ENCODE measurements at places on chromosomes 11 and 22.

- DNase-seq, result no peak
These were observed 678.7 kb downstream of the BRD1 start for GRCh38 chr22:49148895-49149418.

- no peak for DNase-seq
These were observed 53.7 kb downstream of the IGF2 start for GRCh38 chr11:2085251-2086066.

- no peak for DNase-seq
These were observed 401.1 kb downstream of the SHANK2 start for GRCh38 chr11:70851308-70851707.

GRCh38 chr11:111183706-111184105, 61.8 kb upstream of the POU2AF2 start:
- DNase-seq, result no peak

DNA sequence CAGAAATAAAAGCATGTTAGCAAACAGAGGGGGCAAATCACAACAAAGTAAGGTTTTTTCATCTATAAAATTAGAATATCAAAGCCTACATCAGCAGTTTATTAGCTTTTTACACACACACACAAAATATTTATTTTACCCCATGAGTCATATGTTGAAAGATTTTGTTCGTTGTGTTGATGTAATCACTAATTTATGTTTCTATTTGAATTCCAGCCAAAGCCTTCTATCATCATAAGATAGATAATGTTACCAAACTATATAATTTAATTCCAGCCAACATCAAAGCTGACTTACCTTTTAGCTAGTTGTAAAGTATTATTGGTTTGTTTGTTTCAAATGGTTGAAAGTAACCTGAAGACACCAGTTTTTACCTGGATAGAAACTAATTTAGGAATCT, 458.0 kb upstream of the ARHGAP42 start:
- DNase-seq, result no peak

- DNase-seq, result no peak
These were observed 99.1 kb upstream of the CHRM4 start for GRCh38 chr11:46490666-46491065.

- no peak for DNase-seq
These were observed 149.6 kb upstream of the MTNR1B start for GRCh38 chr11:92819830-92820229.

- DNase-seq, result no peak
These were observed 167.9 kb upstream of the B3GAT1 start for GRCh38 chr11:134579724-134580609.

- no peak for DNase-seq
These were observed 60.9 kb upstream of the EIF3D start for GRCh38 chr22:36589856-36590255.

DNA sequence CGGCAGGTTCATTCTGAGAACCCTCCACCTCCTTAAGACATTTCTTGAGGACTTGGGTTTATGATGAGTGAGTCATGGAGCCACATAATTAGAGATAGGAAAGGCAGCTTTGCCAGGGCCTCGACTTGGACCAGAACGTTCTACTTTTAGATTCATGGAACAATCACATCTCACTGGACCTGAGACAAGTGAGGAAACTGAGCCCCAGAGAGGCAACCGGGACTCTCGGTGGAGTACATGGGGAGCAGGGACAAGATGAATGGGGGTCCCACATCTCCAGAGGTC, 59.5 kb downstream of the LINC01488 start:
- no peak for DNase-seq

GRCh38 chr22:46966495-46966845, 204.0 kb downstream of the TBC1D22A start:
- DNase-seq, result no peak

GRCh38 chr22:20106849-20107237, 9.1 kb upstream of the RANBP1 start:
- DNase-seq, result no peak

DNA sequence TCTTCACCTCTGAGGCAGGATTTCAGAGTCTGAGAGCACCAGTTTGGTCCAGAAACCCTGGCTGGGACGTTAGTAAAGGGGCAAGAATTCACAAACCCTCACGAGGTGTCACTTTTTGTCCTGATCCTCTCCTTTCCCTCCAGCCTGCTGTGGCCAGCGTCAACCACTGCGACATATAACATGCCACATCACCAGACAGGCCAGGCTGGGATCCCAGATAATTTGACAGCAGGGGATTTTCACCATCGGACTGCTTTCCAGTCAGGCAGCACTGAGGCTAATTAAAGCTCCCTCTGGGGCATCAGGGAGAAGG, 36.8 kb upstream of the RBFOX2 start:
- no peak for DNase-seq

DNA sequence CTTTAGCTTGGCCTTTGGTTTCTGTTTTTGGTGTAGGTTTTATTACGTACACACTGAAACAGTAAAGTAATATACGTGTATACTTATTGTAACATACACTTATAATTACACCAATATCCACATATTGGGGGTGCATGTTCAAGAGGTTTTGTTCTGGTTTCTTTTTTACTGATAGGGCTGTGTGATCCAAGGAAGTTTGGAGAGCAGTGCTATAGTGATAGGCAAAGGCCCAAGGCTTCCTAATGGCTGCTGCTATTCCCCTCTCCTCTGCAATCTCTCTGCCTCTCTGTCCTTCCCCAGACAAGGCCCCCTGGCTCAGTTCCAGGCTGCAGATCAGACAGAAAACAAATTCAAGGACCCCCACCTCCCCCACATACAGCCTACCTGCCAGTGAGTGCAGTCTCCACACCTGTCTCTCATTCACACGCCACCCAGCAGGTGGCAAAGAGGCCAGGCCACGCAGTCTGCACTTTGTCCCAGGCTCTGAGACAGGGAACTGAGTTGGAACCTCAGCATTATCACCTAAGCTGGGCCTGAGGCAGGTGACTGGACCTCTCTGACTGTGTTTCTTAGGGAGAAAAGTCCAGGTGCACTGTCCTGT, 15.1 kb downstream of the TMEM184B start:
- no peak for DNase-seq

DNA sequence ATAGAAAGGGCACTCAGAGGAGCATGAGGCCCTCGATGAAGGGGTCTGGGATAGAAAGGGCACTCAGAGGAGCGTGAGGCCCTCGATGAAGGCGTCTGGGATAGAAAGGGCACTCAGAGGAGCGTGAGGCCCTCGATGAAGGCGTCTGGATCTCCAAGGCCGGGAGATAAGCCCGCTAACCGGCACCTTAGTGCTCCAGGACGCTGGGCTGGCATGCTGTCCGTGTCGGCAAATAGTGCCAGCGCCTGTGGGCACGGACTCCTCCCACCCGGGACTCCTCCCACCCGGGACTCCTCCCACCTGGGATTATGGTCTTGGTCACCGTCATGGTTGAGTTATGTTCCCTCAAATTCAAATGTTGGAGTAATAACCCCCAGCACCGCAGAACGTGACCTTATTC, 725.3 kb downstream of the BRD1 start:
- no peak for DNase-seq

GRCh38 chr11:116233561-116233960, 539.2 kb downstream of the BUD13 start:
- no peak for DNase-seq

DNA sequence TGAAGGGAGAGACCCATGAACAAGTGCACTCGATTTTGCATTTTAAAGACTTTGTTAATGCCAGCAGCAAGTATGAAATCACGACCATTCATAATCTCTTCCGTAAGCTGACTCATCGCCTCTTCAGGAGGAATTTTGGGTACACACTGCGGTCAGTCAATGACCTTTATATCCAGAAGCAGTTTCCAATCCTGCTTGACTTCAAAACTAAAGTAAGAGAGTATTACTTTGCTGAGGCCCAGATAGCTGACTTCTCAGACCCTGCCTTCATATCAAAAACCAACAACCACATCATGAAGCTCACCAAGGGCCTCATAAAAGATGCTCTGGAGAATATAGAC, 5.9 kb downstream of the SERPIND1 start:
- no peak for DNase-seq

GRCh38 chr22:32202539-32203180, 2.2 kb downstream of the RFPL2 start:
- peak; percentile 82 for DNase-seq

GRCh38 chr11:92768121-92768840, 201.2 kb upstream of the MTNR1B start:
- DNase-seq, result no peak
